GM19239 (cell line): ENCODE measurements at places on chromosomes 3 and 15.

- DNase-seq: no peak
Measured at GRCh38 chr3:19046440-19046839, 101.9 kb upstream of the KCNH8 start.

DNA sequence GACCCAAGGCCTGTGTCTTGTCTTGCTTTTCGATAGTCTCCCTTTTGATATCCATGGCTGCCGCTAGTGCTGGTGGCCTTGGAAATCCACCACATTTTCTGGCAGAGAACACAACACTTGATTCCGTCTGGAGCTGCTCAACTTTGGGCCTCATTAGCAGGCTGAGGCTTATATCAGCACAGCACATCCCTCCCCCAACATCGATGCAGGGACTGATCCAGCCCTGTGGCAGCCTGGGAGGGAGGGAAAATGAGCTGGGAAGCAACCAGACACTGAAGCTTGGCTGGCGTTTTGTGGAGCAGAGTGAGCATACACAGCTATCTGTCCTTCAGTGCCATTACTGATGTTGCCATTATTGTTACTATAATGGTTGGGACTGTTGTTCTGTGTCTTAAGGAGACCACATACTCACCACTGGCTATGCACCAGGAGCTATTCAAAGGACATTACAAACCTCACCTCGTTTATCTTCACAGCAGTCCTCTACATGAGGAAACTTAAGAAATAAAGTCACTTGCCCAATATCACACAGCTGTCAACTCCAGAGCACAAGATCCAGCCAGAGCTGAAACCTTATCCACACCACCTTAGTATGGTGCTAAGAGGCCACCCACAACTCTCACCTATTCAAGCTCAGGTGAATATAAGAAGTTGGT lies 102.9 kb downstream of the SUCLG2 start:
- no peak for DNase-seq

GRCh38 chr3:17664923-17665322 lies 77.5 kb downstream of the TBC1D5 start:
- DNase-seq: no peak

- no peak for DNase-seq
Measured at GRCh38 chr3:131218196-131218595, 163.4 kb upstream of the NUDT16 start.

DNA sequence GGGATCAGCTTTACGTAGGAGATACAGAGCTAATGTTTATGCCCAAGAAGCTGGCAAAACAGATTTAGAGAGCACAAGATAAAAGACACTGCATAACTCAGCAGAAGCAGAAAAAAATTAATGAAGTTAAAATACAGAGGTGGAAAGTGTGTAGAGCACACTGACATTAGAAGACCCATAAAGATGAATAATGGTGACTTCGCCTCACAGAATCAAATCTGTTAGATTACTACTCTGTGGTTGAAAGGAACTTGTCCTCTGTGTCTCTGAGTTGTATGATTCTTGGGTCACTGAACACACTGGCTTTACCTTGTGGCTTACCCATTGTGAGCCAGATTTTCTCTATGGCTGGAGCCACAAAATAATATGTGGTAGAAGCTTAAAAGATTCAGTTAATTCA lies 224.4 kb downstream of the PLCH1 start:
- DNase-seq: no peak

DNA sequence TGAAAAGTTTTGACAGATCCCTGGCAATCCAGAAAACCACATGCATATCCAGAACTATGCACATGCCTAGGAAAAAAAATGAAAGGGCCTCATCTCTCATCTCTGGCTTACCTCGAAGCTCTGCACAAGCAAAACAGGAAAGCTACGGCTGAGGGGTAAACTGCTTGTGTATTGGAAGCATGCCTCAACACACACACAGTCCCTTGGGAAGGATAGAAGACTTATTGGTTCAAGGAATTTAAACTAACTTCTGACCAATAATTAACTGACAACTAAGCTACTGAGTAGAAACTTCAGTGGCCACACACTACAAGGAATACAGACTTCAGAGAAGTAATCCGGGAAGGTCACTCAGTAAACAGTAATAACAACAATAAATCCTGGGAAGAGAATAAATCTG lies 59.9 kb upstream of the POMGNT2 start:
- DNase-seq: no peak

GRCh38 chr15:88574655-88575054 lies 28.2 kb upstream of the DET1 start:
- no peak for DNase-seq

DNA sequence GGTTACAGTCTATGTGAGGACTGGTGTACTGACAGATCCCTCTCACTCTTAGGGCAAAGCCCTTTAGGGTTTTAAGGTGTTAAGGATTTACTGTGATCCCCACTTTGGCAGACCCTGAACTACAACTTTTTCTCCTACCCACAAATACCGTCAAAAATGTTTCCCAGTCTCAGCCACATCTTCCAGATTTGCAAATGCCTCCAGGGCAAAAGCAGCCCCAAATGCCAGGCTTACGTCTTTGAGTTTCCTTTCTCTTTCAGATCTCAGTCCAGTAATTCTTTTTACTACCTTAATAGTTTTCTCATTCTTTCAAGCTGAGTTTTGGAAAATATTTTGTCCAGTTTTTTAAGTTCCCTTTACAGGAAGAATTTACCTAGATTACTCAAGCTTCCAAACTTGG lies 13.4 kb upstream of the ITGA11 start:
- DNase-seq: no peak

- no peak for DNase-seq
Measured at GRCh38 chr3:43019826-43020225, 40.7 kb downstream of the GASK1A start.

- no peak for DNase-seq
Measured at GRCh38 chr3:42486814-42487565, 15.5 kb upstream of the VIPR1 start.

- no peak for DNase-seq
Measured at GRCh38 chr3:116001151-116001621, 377.9 kb downstream of the GAP43 start.

GRCh38 chr3:133448478-133449122 lies 48.7 kb downstream of the BFSP2 start:
- DNase-seq: peak; percentile 63

- peak; percentile 21 for DNase-seq
Measured at GRCh38 chr3:193190146-193190786, 50.8 kb upstream of the PLAAT1 start.
